ENCODE measurements at places on chromosomes 2 and 18. TPM values are rescaled to one million over a fixed set of nuclear protein-coding genes. Genes with fewer than 3 reads are reported as not detected.

Gene EMILIN2
- total RNA-seq: 4.4 TPM

Gene SERPINB5
- total RNA-seq: not detected

Gene CAPN13
- total RNA-seq: 0.86 TPM

Gene KIF5C
- total RNA-seq: 0.74 TPM

Gene IL1R2
- total RNA-seq: 11.1 TPM

Gene RAD51AP2
- 0.31 TPM for total RNA-seq

Gene CYP26B1
- 0.81 TPM for total RNA-seq

All from right lobe of liver (tissue), 6 donors.